ENCODE measurements at places on chromosomes 5 and 9.

- no peak for DNase-seq
Measured at GRCh38 chr5:56734091-56734694, 81.2 kb upstream of the MAP3K1 start.

- no peak for DNase-seq
Measured at GRCh38 chr5:76807296-76807695, 11.5 kb upstream of the F2RL1 start.

- no peak for DNase-seq
Measured at GRCh38 chr5:68217047-68217355, 1.4 kb downstream of the PIK3R1 start.

GRCh38 chr5:139755892-139756671 lies 39.5 kb upstream of the PSD2 start:
- DNase-seq = peak; percentile 37

DNA sequence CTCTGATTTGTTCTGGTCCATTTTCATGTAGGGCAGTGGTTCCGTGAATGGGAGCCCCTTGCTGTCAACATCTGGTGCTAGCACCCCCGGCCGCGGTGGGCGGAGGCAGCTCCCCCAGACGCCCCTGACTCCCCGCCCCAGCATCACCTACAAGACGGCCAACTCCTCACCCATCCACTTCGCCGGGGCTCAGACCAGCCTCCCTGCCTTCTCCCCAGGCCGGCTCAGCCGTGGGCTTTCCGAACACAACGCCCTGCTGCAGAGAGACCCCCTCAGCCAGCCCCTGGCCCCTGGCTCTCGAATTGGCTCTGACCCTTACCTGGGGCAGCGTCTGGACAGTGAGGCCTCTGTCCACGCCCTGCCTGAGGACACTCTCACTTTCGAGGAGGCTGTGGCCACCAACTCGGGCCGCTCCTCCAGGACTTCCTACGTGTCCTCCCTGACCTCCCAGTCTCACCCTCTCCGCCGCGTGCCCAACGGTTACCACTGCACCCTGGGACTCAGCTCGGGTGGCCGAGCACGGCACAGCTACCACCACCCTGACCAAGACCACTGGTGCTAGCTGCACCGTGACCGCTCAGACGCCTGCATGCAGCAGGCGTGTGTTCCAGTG lies 244.0 kb downstream of the CACNA1B start:
- no peak for DNase-seq

DNA sequence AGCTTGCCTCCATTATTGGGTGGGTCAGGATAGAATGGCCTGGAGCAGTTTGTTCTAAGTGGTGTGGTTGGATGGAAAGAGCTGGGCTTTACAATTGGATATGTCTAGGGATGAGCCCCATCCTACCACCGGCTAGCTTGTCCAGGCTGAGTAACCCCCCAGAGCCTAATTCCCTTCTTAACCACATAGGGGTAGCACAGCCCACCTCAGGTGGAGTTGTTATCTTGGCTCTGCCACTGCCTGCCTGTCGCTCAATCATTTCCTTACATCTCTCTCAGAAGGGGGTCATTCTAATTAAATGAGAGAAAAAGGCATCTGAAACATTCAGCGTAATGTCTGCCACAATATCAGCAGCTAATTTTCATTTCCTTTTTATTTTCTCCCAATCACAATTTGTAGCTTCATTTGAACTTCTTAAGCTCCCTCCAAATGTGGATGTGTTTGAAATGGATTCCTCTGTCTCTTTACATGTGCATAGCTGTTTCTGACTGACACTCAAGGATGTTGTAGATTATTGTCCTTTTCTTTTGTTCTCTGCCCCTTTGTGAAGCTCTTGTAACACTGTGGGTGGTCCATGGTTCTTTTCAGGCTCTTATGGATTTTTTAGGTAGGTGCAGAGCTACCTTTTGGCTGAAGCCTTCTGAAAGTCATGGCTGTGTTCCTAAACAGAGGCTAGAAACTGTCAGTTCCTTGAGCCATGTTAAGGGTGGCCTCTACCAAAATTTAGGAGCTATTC lies 383.1 kb upstream of the KLF4 start:
- DNase-seq = peak; percentile 42

- DNase-seq = no peak
Measured at GRCh38 chr5:36717131-36717695, 110.8 kb downstream of the SLC1A3 start.

GRCh38 chr9:73174330-73174980 lies 22.8 kb downstream of the ANXA1 start:
- no peak for DNase-seq

GRCh38 chr9:96251451-96251850 lies 50.5 kb downstream of the HSD17B3 start:
- DNase-seq = no peak

GRCh38 chr5:169763376-169764017 lies 126.4 kb downstream of the DOCK2 start:
- no peak for DNase-seq

DNA sequence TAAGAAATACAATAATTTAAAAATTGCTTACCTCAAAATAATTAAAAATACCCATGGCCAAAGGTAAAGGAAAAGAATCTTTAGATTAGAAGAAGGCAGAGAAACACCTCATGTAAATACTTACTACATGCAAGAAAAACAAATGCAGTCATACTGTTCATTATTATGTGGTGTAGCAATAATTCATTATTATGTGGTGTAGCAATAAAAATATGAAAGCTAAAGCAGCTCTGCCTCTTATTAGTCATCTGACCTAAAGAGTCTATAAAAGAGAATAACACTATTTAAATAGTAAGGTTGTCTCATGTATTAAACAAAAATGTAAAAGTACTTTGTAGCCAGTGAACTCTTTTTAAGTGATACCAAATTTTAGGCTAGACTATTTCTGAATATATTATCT lies 6.6 kb downstream of the DTWD2 start:
- no peak for DNase-seq

- no peak for DNase-seq
Measured at GRCh38 chr5:166200532-166200931, 2090.9 kb upstream of the WWC1 start.

DNA sequence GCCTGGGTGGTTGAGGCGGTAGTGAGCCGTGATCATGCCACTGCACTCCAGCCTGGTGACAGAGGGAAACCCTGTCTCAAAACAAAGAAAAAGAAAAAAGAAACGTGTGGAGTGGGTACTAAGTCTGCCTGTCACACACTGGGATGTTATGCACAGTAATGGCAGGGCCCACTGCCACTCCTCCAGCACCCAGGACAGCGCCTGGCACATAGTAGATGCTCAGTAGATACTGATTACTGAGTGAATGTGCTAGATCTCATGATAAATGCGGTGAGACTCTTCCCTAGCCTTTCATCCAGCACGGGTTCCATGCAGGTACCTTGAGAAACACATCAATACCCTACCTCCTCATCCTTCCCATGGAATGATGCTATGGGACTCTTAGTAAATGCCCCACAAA lies 87.4 kb upstream of the HSPA9 start:
- no peak for DNase-seq

DNA sequence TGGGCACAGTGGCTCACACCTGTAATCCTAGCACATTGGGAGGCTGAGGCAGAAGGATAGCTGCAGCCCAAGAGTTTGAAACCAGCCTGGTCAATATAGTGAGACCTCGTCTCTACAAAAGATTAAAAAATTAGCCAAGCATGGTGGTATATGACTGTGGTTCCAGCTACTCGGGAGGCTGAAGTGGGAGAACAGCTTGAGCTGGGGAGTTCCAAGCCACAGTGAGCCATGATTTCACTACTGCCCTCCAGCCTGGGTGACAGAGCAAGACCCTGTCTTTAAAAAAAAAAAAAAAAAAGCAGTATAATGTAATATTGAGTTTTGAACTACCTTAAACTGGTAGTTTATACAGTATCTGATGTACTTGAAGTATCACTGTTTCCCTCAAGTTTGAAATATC lies 358.4 kb downstream of the EBF1 start:
- DNase-seq = no peak

GRCh38 chr5:165459232-165459631 lies 1953.8 kb downstream of the MAT2B start:
- DNase-seq = no peak

DNA sequence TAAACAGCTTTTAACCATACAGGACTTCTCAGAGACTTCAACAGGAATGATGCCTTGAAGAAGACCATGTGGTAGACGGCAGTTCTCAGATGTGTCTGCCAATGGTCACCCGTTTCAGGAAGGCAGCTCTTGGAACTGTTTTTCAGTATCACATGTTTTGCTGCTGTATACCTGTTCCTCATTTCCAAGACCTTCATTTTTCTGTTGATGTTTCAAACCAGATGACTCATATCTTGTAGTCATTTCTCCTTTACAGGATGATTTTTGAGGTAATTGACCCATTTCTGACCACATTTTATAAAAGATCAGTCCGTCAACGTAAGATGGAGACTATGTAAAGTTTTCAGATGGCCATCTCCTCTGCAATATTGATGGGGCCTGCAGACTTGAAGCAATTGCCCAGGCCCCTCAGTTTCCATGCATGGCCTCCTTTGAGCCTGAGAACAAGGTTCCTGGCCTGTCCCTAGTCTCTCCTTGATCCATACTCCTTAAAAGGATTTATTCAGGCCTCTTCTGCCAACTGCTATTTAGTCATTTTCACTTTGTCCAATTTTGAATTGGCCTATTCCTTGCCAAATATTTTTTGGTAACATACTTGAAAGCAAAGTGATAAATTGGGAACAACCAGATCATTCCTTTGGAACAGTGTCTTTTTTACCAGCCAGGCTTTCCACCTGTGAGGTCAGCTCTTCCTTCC lies 128.6 kb downstream of the PDZD2 start:
- no peak for DNase-seq

GRCh38 chr5:79070350-79070667 lies 742 bp downstream of the BHMT2 start:
- DNase-seq = no peak

DNA sequence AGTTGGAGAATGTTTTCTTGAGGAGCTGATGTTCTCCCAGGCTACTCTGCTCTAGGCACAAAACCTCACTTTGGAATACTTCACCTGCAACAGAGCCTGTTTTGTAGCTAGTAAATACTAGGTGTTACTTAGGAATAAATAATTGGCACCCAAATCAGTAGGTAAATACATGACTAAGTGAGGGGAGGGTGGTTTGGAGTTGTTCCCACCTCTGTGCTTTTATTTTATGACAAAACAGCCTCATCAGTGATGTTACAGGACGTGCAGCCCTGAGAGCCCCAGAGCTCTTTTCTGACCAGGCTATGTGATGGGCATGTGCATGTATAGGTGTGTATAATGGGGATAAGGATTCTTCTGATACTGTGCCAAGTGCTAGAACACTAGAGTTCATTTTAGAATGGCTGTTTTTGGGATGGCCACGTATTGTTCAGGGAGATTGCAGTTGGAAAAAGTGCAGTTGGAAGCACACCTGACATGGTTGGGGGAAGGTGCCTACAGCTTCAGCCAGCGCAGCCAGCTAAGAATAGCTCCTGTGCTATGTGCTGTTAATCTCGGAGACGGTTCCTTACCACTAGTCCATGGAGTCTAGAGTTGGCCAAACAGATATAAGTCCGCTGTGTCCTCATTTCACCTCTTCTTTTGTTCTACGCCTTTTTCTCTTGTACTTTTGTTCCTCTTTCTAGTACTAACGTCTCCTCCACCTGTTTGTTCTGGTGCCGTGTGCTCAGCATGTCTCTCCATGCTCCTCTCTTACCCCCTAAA lies 284.7 kb downstream of the FANCC start:
- DNase-seq = no peak

GRCh38 chr5:107555425-107556090 lies 115.2 kb downstream of the EFNA5 start:
- DNase-seq = no peak

GRCh38 chr5:153714798-153715197 lies 224.3 kb downstream of the GRIA1 start:
- DNase-seq = no peak

GRCh38 chr5:135220394-135221186 lies 178.4 kb downstream of the MACROH2A1 start:
- no peak for DNase-seq

DNA sequence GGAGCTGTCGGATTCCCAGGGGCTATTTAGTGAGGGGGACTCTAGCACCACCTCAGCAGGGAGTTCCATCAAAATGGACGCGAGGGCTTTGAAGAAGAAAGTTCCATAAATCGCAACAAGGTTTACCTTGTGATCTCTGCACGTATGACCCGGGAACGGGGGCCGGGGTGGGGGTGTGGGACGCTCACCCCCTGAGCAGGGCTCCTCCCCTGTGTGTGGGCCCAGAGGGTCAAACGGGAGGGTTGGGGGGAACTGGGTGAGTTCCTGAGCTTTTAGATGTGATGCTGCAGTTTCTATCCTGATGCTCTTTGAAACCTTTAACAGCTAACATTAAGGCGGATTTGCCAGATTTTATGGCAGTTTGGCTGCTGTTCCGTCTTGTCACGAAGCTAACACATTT lies 18.9 kb upstream of the LRRC14B start:
- DNase-seq = no peak

GRCh38 chr9:133657120-133657661 lies 21.0 kb downstream of the DBH start:
- no peak for DNase-seq

DNA sequence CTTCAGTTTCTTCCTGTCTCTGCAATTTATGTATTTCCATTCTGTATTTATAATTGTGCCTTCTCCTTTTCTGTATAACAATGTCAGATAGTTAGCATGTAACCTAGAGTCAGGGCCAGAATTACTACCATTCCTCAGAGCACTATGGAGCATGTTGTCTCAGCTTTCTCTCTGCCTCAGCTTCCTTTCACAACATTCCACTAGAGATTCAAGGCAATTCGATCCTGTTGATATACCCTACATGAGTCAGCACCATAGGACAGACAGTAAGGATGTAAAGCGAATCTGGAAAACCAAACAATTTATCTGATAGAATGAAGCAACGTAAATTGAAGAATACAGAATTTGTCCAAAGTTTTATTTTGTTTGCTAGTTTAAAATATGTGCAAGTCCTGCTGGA lies 728.3 kb upstream of the SEMA6A start:
- no peak for DNase-seq

DNA sequence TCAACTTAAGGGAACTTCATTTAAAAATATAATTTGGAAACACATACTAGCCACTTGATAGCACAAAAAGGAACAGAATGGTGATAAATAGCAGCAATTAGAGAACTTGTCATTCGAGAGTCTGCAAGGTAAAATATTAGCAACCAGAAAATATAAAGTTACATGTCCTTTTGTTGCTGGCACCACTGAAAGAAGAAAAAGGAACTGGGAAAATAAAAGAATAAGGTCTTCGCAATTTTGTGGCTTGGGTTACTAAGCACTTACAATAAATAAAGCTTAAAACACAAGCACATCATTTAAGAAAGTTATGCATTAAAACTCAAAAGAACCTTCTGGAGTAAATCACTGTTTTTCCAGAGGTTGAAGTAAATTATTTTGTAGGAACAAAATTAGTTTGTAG lies 149.9 kb upstream of the FBN2 start:
- no peak for DNase-seq

DNA sequence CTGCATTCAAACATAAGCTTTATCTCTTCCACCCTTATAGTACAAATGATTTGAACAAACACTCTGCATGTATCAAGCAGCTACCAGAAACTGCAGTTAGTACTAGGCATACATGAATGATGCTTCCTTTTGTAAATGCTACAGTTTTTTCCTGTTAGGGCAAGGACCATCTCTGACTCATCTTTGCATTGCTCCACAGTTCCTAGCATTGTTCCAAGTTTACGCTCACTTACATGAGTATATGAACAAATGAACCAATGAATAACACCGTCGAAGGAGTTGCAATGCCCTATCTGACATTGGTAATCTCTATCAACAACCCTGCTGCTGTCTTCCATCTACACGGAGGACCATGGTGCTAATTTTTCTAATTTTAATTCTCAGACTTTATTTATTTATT lies 2.1 kb upstream of the ALDH7A1 start:
- DNase-seq = no peak
